Activated CD4-positive, alpha-beta T cell treated with anti-CD3 and anti-CD28 coated beads, Interleukin-2, amount 50 U/mL, for 16 hours (primary cell): ENCODE measurements at places on chromosomes 7 and 10.
A peak's percentile ranks its signal among the peaks of the same experiment; 100 is the strongest.

GRCh38 chr7:25132430-25132829, 7.4 kb upstream of the CYCS start:
- DNase-seq = no peak

GRCh38 chr7:148299350-148300276, 291.0 kb upstream of the C7orf33 start:
- DNase-seq = no peak

GRCh38 chr10:98901441-98902110, 334.1 kb downstream of the HPSE2 start:
- DNase-seq = no peak

DNA sequence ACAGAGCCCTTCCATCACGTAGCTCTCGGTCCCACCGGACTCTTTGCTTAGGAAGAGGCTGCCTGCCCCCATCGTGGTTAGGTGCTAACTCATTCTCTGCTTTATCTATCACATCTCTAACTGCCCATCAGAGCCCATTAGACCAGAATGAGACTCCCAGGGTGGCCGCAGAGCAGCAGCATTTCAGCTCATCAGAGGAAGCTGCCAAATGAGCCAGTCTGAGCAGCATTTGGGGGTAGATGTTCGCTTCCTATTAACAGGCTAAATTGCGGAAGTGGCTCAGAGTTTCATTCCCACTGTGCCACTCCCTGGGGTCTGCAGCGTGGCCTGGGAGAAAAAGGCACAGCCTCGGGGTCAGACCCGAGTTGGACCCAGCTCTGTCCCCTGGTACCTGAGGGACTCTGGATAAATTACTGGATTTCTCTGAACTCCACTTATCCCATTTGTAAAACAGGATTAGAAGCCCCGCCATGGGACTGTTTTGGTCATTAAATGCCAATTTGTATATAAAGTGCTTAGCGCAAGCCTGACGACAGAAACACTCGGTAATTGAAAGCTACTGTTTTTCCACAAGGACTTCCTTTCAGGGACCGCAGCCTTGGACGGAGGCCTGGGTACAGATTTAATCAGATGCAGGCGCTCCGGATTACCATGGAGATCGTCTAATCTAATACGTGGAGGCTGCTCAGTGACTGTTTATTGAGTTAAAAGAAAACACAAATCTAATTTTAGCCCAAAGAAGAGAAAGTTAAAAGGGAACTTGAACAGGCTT, 73.8 kb upstream of the PRLHR start:
- no peak for DNase-seq

DNA sequence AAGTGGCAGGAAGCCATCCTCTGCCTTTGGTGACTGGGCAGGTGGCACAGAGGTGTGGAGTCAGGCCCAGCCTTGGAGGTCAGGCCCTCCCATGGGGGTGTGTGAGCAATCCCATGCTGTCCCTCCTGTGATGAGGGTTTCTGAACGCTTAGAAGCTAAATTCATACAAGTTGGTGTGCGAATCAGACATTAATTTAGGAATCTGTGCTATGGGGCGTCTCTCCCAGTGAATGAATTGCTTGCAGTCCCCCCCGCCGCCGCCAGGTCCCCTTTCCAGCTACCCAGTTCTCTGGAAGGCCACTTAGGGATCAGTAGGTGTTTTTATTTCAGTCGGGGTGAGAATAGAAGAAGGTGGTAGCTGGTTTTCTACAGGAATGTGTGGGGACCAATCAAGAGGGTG, 37.5 kb downstream of the LRRC18 start:
- no peak for DNase-seq

- DNase-seq = no peak
Observed at GRCh38 chr7:7989616-7990440, 21.2 kb downstream of the GLCCI1 start.

GRCh38 chr10:13608246-13608853, 21.6 kb downstream of the PRPF18 start:
- DNase-seq = no peak

GRCh38 chr7:18798088-18798906, 302.7 kb downstream of the HDAC9 start:
- DNase-seq = no peak

- DNase-seq = no peak
Observed at GRCh38 chr10:88983206-88983605, 7.4 kb upstream of the FAS start.

DNA sequence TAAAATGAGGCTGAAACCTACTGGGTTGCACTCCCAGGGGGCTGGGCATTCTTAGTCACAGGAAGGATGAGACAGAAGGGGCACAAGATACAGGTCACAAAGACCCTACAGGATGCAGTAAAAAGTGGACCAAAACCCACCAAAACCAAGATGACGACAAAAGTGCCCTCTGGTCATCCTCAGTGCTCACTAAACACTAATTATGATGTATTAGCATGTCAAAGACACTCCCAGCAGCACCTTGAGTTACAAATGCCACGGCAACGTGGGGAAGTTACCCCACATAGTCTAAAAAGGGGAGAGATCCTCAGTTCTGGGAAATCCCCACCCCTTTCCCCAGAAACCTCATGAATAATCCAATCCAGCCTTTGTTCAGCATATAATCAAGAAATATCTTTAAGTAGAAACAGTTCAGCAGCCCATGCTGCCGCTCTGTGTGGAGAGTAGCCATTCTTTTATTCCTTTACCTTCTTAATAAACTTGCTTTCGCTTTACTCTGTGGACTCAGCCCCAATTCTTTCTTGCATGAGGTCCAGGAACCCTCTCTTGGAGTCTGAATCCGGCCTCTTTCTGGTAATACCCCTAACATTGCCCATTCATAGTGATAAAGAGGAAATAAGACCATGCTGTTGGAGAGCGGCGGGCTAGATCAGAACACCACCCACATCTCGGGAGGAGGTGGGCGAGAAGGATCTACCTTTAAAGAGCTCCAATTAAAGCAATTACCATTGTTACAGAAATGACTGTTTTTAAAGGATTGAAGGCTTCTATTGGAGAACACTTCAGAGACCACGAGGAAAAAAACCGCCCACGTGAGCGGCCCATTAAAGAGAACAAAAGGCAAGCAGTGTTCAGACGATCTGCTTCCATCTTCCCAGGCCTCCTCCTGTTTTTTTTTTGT, 170.9 kb downstream of the USP6NL start:
- peak; percentile 43 for DNase-seq

DNA sequence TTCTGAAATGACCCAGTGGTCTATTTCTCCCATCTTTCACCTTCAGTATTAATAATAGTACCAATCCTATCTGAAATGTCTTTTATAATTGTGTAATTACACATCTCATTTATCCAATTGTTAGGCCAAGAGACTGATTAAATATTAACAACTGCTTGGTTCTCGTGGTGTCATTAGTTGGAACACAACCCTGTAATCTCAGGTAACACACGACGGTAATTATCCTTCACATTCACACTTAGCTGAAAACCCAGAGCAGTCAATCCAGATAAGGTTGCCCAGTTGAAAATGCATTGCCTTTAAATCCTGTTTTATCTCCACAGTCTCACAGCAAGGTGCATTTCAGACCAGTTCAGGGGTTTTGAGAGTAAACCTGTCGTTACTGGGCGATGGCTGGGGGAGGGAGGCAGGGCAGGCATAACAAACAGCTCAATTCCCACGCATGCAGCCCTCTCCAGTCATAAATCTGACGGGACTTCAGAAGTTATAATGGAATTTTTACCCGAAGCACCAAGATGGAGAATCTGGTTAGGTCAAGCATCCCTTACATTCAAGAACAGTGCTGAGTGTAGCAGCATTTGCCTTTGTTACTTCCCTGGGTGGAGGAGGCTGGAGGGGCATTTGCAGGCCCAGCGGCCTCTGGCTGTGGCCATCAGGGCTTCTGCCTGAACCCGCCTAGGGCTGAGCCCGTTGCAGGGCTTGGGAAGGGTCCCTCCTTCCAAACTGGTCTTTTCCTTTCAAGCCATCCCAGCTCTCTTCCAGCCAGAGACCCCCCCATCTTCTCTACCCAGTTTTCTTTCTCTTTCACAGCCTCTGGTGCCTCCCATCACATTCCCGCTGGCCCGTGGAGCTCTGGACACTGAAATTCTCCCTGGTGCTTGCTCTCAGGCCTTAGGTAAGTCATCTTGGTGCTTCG, 201.0 kb upstream of the LYZL2 start:
- no peak for DNase-seq
